ENCODE measurements at places on chromosomes 16 and 17.

DNA sequence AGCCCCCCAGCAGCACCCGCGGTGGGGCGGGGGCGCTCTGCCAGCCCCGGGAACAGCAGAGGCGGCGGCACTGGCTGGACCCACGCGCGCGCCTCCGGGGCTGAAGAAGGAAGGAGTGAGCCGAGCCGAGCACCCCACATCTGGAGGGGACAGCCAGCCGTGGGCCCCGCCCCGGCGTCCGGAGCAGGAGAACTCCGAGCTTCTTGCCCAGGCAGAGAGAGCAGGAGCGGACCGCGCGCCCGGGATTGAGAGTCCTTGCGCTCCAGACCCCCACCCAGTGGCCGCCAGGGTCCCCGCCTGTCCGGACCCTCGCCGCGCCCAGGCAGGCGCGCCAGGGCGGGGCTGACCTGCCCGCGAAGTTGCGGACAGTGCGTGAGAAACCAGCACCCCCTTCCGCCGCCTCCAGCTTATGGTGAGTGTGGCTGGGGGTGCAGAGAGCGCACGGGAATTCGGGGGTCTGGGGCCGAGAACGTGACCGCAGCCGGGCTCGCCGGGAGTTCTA is 921.9 kb upstream of the EEF2KMT start:
- ATAC-seq = no peak

DNA sequence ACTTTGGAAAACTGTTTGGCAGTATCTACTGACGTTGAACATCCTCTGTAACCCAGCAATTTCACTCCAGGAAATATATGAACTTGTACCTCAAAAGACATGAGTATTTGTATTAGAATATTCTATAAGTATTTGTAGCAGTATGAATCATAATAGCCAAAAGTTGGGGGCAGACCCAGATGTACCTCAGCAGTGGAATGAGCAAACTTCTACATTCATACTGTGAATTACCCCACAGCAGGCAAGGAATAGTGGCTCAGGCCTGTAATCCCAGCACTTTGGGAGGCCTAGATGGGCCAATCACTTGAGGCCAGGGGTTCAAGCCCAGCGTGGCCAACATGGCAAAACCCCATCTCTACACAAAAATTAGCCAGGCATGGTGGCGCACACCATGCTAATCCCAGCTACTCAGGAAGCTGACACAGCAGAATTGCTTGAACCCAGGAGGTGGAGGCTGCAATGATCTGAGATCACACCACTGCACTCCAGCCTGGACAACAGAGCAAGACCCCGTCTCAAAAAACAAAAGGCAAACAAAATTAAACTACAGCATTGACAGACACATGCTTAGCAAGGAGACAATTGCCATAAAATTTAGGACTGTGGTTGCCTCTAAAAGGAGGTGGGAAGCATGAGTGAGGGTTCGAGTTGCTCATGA is 11.2 kb upstream of the HELZ start:
- ATAC-seq = no peak

DNA sequence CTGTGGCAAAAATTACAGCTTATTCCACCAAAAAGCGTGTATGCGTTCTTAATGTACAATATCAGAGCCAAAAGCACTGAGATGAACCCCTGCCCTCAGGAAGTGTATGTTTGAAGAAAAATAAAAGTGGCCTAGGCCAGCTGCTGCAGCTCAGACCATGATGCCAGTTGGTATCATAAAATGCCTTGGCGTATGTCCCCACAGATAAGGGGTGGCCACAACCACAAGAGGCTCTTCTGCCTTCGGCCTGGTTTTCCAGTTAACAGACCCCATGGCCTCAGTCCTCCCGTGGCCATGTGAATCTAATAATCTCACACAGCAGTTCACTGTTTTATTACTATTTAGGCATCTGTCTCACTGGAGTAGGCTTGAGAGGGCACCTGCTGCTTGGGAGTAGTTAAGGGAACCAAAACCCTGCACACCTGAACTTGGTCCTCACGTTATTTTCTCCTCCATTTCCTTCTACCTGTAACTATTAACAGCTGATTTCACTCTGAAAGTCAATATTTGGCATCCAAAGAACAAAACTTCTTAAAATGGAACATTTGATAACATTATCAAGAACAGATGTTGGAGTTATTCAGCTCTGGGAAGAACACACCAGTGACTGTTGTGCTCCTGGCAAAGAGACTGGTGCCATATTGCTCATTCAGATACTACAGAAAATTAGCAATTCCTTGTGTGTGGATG is 34.8 kb upstream of the ERN1 start:
- ATAC-seq = no peak

GRCh38 chr16:31705371-31705770 is 168.2 kb upstream of the ZNF267 start:
- no peak for ATAC-seq

GRCh38 chr16:85040685-85041084 is 13.1 kb downstream of the KIAA0513 start:
- no peak for ATAC-seq

DNA sequence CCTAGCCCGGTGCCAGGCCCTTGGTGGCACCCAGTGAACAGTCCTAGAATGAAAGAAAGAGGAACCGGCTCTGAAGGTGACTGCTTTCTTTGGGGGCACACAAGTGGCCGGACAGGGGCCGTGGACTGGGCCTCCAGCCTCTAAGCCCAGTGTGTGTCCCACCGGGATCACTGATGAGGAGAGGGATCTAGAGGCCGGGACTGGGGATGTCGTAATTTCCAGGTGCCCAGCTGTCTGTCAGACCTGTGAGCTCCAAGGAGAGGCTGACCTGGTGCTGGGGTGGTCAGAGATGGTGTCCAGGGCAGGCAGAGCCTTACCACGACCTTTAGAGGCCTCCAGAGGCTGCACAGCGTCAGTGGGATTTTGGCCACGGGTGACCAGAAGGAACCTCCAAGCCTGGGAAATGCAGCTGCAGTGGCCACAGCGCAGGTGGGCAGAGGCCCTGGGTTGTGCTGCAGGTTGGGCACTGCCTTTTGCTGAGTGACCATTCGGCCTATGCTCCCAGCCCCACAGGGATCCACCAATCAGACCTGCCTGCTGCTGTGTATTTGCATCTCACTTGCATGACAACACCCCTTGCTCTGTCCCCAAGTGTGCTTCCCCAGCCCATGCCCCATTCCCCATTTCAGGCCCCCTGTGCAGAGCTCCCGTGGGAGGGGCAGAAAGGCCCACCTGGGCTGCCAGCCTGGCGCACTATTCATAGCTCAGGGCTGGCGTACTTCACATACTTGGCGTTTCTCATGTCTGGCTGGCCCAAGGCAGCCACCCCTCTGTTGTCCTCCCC is 12.5 kb downstream of the ARHGAP23 start:
- ATAC-seq = no peak

- ATAC-seq = peak; percentile 68
Measured at GRCh38 chr16:31108035-31108793, at the start of gene BCKDK. TSS of gene BCKDK (plus strand) at chr16:31108386. CDS start at chr16:31109224, 838 bp downstream.

- no peak for ATAC-seq
Measured at GRCh38 chr16:3060339-3061127, 4.9 kb upstream of the IL32 start.

GRCh38 chr17:53426505-53426904 is 396.2 kb upstream of the KIF2B start:
- ATAC-seq = no peak

GRCh38 chr16:86072328-86073102 is 173.6 kb downstream of the IRF8 start:
- ATAC-seq = no peak

DNA sequence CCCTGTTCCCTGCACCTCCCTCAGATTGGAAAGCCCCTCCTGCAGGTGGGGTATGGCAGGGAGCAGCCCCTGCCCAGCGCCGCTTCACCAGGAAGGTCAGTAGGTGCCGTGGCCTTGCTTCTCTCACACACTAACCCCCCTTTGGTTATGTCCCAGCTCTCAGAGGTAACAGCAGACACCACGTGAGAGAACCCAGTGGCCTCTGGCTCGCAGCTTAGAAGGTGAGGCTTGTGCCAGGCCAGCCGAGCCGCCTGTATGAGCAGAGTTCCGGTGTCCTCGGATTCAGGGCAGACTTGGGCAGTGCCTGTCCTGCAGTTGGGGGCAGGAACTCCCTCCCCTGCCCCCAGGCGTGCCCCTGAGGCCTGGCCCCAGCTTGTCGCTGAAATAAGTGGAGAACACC is 47.1 kb downstream of the PRMT7 start:
- no peak for ATAC-seq

- ATAC-seq = no peak
Measured at GRCh38 chr17:17493986-17494466, 2.2 kb downstream of the RASD1 start.

GRCh38 chr17:42409523-42410318 is 13.3 kb downstream of the CAVIN1 start:
- ATAC-seq = peak; percentile 83

All from esophagus mucosa (tissue), 1 donor.